Islet precursor cell (in vitro differentiated cells): ENCODE measurements at places on chromosomes 2 and 18.

DNA sequence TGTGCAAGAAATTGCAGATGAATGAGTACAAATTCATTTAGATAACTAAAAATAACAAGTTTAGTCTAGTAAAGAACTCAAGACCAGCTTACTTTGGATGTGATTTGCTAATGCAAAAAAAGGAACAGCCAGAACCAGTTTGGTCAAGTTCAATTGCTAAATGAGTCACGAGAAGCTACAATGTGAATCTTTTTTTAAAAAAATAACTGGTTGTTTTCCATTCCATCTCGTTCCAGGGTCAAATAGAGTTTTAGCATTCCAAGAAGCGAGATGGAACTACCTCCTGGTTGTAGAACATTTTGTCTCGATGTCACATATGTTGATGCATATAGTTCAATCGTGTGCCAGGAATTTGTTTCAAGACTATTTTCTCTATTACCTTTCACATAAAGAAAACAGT lies 65.0 kb upstream of the IKZF2 start:
- DNase-seq: no peak

DNA sequence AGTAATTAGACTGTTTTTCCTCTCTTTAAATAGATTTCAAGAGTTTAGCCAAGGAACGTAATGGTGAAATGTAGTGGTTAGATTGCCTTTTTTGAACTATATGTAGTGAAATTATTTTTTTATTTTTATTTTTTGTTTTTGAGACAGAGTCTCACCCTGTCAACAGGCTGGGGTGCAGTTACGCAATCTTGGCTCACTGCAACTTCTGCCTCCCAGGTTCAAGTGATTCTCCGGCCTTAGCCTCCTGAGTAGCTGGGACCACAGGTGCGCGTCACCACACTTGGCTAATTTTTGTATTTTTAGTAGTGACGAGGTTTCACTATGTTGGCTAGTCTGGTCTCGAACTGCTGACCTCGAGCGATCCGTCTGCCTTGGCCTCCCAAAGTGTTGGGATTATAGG lies 60.8 kb downstream of the BIRC6 start:
- DNase-seq: no peak

GRCh38 chr2:172442072-172442895 lies 14.9 kb downstream of the ITGA6 start:
- DNase-seq: peak; percentile 98

GRCh38 chr2:225559072-225559415 lies 159.5 kb downstream of the NYAP2 start:
- DNase-seq: no peak

DNA sequence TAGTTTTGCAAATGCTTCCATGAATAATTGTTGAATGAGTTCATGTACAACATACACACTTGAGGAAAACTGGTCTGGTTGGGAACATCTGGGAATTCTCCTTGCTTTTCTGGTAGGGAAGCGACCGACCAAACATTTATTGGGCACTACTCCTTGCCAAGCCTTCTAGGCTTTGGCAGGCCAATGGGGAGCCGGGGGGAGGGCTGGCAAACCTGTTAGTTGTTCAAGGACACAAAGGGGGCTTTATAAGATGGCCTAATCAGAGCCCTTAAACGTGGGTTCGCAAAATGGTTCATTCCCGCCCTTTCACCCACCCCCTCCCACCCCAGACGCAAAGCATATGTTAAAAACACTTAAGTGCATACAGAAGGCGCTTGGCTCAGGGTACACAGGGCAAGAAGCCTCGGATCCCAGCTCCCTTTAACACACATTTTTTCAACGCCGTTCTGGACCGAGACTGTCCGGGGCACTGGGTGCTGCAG lies 844 bp upstream of the VSNL1 start:
- DNase-seq: peak; percentile 71

- no peak for DNase-seq
These were observed 35.8 kb upstream of the INHBB start for GRCh38 chr2:120310136-120310535.

DNA sequence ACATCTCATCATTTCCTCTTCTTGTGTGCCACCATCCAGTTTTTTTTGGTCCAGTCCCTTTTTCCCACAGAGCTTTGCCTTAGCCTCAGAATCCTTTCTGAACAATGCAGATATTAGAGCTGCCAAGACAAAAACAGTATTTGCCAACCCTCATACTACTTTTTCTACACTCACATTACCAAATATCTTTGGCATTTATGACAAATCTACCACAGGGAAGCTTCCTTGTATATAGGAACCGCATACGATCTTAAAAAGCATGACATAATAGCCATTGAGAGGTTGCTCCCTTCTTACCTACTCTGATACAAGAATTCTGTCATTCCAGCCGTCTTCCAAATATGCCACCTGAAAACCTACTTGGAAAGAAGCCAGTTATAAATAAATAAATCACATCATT lies 9.4 kb downstream of the ZNF24 start:
- no peak for DNase-seq

DNA sequence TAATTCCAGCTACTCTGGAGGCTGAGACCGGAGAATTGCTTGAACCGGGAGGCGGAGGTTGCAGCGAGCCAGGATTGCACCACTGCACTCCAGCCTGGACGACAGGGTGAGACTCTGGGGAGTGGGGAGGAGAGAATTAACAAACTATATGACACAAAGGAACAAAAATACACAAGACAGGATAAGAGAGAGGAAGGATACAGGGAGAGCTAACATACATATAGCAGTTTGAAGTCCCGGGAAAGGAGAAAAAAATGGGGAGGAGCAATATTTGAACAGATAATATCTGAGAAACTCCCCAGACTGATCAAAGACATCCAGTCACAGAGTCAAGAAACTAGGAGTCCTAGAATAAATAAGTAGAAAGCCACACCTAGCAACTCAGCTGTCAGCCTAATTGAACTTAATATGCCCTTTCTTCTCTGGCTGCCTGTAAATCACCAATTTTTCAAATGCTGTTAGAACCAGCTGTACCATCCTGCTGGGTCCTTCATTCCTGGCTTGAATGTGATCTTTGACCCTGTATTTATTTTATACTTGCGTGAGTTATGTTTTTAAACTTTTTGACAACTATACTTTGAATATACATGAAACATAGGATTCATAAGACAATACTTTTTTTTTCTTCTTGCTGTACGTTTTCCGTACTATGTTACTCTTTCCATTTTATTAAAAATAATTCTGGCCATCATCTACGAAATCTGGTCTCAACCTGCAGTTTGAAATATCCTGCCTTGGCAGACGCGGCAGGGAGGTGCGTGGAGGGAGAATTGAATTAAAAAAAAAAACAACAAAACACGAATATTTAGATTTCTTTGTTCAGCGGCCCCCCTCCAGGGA lies 876 bp upstream of the CYP27A1 start:
- no peak for DNase-seq

DNA sequence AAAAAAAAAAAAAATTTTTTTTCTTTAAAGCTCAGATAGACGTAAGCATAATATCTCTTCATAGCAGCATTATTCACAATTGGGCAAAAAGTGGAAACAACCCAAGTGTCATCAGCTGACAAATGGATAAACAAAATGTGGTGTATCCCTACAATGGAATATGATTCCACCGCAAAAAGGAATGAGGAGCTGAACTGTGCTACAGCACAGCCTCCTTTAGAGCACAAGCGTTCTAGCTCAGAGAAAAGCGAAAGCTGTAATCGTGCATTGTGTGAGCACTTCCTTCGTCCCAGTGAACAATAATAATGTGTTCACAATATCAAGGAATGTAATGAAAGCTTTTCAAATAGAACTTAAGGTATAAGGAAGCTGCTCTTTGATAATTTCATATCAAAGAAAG lies 11.7 kb upstream of the CHMP1B start:
- DNase-seq: no peak

DNA sequence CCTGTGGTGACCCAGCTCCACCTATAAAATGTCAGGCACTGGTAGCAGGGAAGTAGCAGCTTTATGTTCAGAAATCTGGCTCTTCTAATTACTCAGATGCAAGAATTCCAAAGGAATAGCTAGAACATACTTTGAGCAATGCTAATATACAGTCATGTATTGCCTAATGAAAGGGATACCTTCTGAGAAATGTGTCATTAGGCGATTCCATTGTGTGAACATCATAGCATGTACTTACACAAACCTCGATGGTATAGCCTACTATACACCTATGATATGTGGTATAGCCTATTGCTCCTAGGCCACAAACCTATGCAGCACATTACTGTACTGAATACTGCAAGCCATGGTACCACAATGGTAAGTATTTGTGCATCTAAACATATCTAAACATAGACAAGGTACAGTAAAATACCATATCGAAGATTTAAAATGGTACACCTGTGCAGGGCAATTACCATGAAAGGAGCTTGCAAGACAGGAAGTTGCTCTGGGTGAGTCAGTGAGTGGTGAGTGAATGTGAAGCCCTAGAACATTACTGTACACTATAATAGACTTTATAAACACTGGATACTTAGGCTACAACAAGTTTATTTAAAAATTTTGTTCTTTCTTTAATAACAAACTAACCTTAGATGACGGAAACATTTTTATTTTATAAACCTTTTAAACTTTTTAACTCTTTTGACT lies 50.3 kb upstream of the ETAA1 start:
- no peak for DNase-seq

- DNase-seq: no peak
These were observed 149.4 kb downstream of the PMAIP1 start for GRCh38 chr18:60049172-60049571.

DNA sequence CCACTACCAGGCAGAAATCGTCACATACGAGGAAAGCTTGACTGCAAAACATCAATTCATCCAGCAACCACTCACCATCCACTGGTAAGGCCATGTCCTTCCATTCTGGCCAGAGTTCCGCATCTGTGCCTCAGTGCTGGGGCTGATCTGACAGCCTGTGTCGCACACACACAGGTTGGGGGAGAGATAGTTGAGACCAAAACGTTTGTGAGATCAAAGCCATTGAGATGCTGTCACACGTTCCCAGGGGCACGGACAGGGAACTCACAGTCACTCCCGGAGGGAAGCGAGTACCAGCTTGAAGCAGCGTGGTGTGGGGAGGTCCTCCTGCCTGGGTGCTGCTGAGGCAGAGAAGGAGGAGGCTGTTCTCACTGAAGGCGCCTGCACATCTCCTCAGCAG lies 458.5 kb upstream of the SALL3 start:
- DNase-seq: peak; percentile 18

GRCh38 chr2:139165041-139165440 lies 384.9 kb upstream of the NXPH2 start:
- no peak for DNase-seq

DNA sequence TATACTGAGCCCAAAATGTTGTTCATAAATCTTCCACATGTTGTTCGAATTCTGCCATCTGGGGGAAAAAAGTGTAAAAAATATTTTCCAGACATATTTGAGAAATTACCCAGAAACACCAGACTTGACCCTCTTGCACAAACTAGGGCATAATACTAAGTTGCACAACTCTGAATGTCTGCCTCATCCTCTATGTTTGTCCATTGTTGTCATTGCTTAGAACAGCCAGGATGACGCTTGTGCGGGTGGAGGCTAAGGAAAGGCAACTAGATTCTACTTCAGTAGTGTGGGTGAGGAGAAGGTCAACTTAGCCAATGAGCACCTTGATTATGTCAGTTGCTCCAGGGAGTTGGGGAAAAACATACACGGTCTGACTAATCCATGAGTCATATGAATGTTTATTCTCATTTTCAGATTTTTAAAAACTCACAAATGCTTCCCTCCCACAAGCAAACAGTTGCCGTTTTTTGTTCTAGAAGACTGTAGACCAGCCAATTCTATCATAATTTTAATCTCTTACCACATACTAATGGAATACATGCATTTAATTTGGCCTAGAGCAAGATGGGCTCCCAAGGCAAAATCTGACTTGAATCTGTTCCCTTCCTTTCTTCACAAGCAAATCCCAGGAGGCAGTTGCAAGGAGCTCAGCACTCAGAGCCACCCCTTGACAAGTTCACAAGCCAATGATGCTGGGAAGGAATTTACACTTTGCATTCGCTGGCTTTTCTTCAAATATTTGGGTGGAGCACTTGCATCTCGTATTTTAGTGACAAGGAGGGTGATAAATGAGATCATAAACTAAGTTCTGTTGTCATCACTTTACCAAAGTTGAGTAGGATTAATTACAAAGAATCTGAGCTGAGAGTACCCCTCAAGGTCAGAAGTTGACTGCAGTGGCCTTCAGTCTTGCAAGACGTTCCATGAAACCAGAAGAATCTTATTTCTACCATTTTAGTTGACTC lies 163.2 kb upstream of the TWIST2 start:
- no peak for DNase-seq

DNA sequence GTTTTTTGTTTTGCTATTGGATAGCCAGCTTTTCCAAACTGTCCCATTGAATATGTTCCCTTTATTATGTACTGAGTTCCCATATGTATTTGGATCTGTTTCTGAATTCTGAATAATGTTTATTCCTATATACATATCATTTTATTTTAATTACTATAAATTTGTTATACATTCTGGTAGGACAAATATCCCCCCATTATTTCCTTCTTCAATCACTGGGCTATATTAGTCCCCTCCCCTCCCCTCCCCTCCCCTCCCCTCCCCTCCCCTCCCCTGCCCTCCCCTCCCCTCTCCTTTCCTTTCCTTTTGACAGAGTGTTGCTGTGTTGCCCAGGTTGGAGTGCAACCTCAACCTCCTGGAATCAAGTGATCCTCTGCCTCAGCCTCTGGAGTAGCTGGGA lies 26.3 kb downstream of the RAB3GAP1 start:
- DNase-seq: no peak

GRCh38 chr2:46667945-46668344 lies 188.6 kb downstream of the TMEM247 start:
- DNase-seq: no peak

DNA sequence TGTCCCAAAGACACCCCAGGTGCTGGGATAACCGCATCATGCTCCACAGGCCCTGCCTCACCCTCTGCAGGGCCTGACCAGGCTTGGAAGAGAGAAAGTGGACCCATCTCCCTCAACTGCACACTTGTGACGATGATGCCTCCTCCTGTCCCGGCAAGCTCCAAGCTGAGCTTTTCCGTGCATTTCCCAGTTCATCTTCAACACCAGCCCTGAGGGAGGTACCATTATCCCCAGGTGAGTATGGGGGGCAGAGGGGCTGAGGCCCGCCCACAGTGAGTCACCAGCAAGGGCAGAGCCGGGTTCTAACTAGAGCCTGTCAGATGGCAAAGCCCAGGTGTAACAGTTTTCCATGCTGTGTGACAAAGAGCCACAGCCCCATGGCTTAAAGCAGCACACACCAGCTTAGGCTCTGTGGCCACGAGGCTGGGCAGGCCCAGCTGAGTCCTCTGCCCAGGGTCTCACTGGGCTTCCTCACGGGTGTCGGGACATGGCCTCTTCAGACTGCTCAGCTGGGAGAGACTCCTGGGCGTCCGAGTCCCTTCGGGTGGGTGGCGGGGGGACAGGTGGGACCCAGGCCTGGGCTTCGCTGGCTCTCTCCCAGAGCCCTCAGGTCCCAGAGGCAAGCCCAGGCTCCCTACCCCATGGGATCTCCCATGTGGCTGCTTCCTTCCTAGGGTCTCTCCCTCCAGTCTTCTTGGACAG lies 108.4 kb upstream of the OTOS start:
- peak; percentile 46 for DNase-seq

DNA sequence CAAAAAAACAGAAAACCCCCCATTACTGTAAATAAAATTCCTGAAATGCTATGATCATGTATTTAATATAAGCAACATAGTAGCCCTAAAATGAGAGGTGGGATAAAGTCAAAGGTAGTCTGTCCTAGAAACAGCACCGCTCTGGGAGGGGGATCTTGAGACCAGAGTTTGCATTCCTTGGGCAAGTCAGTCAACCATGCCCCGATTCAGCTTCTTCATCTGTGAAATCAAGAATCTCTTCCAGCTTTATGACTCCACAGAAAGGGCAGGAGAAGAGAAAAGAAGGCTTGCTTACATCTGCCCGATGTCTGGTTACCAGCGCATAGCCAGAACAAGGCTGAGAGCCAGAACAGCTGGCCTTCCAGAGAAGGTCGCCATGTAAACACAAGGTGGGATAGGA lies 2.1 kb upstream of the FBLN7 start:
- DNase-seq: no peak

- no peak for DNase-seq
These were observed 258.7 kb downstream of the CLIP4 start for GRCh38 chr2:29373870-29374269.
